ENCODE measurements at places on chromosomes 6 and 20.

- DNase-seq: peak; percentile 30
Measured at GRCh38 chr20:23361119-23361475, 885 bp upstream of the GZF1 start.

DNA sequence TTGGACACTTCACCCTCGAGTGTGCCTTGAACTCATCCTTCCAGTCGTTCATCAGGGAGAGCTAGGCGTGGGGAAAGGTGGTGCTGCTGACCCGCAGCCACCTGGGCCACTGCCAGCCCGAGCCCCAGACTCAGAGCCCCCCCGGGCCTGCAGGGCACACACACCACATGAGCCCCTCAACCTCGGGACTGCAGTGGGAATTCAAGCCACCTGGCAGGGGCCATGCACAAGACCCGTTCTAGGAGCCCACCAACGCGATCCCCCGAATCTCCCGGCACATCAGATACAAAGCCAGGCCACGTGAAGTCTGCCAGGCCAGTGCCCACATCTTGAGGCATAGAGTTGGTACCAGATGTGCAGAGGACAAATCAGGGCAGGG, 2.8 kb downstream of the ZNF512B start:
- no peak for DNase-seq

- DNase-seq: no peak
Measured at GRCh38 chr6:17998003-17998402, 10.6 kb upstream of the KIF13A start.

- no peak for DNase-seq
Measured at GRCh38 chr6:149234051-149234962, 83.2 kb upstream of the TAB2 start.

DNA sequence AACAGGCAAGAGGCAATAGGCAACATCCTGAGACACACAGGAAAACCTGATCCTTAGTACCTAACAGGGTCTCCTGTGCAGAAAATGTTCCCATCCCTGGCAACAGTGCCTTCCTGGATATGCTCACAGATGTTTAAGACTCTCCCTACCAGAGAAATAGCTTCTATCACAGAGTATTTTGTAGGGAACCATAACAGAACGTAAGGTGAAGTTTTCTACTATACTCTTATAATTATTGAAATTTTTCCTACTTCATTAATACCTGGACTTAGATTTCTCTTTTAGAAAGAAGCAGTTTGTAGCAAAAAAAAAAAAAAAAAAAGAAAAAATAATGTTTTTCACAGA, 33.5 kb upstream of the LGSN start:
- no peak for DNase-seq

All from A549 (cell line).